ENCODE measurements at places on chromosomes 2 and 18.

DNA sequence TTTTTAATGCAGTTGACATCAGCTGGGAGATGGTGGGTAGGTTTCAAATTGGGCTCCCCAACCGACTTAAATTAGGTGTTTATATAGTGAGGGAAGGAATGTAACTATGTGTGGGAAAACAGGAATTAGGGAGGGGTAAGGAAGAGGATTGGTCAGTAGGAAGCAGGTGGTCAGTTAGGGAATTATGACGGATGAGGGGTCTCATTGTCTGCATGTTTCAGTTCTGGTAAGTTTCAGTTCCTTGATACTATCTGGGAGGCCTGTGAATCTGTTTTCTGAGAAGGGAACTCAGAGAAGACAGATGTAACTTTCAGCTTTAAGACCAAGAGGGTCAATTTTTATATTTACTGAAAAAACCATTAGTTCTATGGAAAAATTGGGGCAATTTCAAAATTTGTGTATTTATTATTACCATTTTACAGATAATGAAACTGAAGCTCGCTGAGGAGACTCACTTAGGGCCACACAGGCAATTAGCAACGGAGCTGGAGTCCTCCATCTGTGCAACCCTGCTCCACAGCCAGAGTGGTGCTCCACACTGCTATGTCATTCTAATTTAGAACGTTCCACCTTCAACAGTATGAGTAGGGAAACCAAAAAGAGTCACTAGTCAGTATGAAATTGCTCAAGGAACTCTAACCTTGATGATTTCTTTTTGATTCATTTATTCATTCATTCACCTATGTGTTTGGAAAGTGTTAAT, 36.0 kb upstream of the CCDC195 start:
- no peak for DNase-seq

GRCh38 chr2:27316655-27317412, 6.1 kb downstream of the MPV17 start:
- DNase-seq, result no peak

GRCh38 chr18:55774505-55774904, 186.5 kb upstream of the TCF4 start:
- no peak for DNase-seq

- DNase-seq, result no peak
Measured at GRCh38 chr2:201558665-201559064, 84.6 kb downstream of the TMEM237 start.

- DNase-seq, result no peak
Measured at GRCh38 chr2:120476141-120476540, 130.2 kb downstream of the INHBB start.

- no peak for DNase-seq
Measured at GRCh38 chr2:1736045-1736444, 8.3 kb downstream of the PXDN start.

DNA sequence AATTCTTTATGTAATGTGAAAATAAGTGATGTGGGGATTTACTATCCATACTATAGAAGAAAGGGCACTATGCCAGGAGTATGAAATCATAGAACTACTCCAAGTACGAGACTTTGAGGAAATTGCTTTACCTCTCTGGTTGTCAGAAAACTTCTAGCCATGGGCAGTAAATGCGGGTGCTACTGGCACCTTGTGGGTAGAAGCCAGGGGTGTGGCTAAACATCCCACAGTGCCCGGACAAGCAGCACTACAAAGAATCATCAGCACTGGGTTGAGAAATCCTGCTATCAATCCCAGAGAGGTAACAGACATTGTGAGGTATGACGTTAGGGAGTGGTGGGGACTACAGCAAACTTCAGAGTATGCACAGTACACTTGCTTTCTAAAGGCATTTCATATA, 453.5 kb upstream of the TNP1 start:
- DNase-seq, result no peak

- DNase-seq, result no peak
Measured at GRCh38 chr2:101806701-101807100, 109.2 kb downstream of the MAP4K4 start.

- no peak for DNase-seq
Measured at GRCh38 chr2:203972066-203972465, 35.5 kb downstream of the ICOS start.

- DNase-seq, result no peak
Measured at GRCh38 chr2:86064006-86064405, 41.7 kb downstream of the POLR1A start.

GRCh38 chr2:19577723-19578122, 219.3 kb upstream of the OSR1 start:
- DNase-seq, result no peak

- no peak for DNase-seq
Measured at GRCh38 chr2:128781585-128782385, 463.1 kb upstream of the HS6ST1 start.

DNA sequence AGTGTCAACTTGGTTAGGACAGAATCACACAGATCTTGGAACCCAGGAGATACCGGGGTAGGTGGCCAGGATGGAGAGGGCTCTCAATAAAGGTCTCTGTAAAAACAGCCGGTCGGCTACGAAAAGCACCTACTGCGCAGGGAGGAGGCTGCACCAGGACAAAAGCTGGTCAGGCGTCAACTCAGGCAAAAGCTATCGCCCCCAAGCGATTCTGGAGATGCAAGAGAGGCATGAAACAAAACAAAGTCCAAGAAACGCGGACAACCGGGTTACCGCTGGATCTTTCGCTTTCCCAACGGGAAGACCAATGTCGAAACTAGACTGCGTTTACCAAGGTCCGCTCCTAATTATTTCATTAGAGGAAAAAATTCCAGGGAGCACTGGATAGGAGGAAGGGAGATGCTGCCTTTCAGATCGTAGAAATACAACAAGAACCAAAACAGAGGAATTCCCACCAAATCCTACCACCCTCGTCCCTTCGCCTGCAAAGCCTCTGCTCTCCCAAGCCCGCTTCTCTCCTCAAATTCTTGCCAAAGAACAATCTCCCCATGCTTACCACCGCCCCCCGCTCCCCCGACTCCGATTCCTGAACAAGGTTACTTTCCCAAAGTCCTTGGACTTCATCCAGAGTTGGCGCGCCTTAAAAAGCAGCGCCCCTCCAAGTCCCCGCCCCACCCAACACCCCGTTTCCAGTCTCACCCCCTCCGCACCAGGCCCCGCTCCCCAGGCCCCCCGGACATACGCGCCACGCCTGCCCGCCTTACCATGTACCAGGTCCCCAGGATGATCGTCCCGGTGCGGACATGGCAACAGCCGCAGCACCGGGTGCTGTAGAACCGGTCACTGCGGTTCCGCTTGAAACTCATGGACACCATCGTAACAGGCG, 539 bp downstream of the LAPTM4A start:
- DNase-seq, result peak; percentile 76

DNA sequence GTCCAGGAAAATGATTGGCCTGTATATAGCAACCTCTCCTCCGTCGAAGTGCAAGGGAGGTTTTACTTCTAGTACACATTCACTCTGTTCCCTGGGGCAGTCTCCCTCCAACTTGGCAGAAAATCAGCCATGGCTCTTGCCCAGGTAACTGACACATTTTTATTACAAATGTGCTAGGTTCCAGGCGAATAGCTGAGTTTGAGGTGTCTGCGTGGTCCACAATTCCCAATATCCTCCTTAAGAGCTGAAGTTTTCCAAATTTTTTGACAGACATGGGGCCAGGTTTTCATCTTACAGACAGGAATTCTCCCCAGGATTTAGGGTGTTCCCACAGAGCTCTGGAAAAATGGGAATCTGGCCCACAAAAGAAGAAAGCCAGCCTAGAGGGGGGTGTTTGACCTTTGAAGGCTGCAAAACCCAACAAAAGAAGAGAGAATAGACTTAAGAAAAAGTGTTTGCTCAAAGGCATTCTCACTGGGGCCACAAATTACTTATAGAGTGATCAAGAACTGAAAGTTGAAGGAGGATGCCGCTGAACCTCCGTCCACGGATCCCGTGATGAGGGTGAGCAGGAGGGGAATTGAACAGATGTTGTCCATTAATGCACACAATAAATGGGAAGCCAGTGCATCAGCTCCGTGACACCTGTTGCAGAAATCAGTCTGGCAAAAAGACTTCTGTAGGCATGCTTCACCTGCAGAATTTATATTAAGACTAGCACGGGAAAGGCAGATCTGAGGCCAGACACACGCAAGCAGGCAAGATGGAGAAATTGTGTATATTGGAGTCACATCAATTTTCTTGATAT, 242.3 kb upstream of the COPS8 start:
- DNase-seq, result peak; percentile 63

- DNase-seq, result no peak
Measured at GRCh38 chr2:75042823-75043222, 84.4 kb downstream of the POLE4 start.

- DNase-seq, result no peak
Measured at GRCh38 chr2:111618226-111618977, 265.6 kb downstream of the ANAPC1 start.

DNA sequence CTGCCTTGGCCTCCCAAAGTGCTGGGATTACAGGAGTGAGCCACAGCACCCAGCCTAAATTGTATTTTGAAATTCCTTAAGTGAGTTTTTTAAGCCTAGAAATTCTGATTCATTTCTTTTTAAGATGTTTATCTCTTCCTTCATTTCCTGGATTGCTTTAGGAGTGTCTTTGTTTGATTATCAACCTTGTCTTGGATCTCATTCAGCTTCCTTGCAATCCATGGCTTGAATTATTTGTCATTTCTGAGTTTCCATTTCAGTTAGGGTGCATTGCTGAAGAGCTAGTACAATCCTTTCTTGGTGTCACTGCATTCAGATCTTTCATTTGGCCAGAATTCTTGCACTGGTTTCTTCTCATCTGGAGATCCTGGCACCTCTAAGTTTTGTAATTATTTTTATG, 606.4 kb upstream of the ZNF804A start:
- no peak for DNase-seq

DNA sequence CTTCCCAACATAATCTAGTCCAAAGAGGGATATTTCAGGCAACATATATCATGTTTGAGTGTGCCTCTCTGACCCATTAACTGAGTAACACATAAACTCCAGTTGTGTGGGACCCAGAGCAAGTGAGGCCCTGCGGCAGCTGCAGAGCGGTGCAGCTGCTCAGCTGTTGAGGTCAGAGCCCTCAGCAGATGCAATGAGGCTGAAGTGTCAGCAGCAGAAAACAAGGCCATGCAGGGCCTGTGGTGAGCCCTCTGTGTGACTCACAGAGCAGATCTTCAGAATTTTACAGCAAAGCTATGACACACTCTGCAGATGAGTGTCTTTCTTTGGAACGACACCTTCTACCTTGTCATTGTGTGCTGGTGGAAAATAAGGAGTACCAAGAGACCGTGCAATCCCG, 168.5 kb downstream of the CBLN2 start:
- DNase-seq, result no peak
